ENCODE measurements at places on chromosomes 2 and 18. TPM values are rescaled to one million over a fixed set of nuclear protein-coding genes. Genes with fewer than 3 reads are reported as not detected.

GRCh38 chr2:96103761-96104486, 12.4 kb downstream of the ADRA2B start:
- DNase-seq, result no peak

GRCh38 chr2:44326548-44327264, 34.6 kb downstream of the PREPL start:
- no peak for DNase-seq

DNA sequence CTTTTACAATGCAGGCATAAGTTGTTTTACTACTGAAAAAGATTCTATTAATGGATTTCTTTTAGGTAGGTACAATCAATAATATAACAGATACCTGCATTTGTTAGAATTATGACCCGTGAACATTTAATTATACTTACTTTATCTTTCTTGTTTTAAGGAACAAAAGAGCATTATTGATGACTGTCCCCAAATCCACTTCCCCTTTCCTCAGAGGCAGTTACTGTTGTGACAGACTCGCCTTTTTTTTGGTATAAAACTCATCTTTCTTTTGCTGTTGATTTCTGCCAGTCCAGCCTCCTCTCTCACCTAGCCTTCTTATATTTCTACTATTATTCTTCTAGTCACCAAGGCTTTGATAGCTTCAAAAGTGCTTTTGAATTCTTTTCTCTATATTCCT, 12.1 kb downstream of the ACTR3 start:
- no peak for DNase-seq

DNA sequence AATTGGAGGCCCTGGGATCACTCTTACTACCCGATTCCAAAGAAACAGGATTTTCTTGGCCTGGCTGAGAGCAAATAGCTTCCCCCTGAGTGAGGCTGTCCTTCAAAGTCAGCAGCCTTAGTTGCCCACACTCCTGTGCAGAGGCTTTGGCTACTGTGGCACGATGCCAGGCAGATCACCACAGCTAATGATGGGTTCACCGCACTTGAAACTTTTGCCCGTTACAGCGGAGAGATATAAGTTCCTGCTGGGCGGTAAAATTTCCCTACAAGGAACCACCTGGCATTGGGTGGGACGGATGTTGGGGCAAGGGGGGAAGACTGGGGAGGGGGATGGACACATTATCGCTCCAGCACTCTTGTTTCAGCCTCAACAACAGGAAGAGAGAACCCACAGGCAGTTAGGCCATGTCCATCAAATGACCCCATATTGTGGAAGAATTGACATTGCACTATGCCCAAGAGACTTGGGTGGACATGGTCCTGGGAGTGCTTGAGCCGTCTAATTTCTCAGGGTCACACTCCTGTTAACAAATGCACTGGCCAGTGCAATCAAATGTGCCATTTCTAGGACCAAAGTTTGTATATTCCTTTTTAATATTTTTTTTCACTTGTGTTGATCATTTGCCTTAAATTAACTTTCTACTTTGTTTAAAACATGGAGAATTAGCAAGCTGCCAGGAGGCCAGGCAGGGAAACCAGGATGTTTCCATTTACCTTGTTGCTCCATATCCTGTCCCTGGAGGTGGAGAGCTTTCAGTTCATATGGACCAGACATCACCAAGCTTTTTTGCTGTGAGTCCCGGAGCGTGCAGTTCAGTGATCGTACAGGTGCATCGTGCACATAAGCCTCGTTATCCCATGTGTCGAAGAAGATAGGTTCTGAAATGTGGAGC, 4.4 kb downstream of the IL1B start:
- DNase-seq, result no peak

- no peak for DNase-seq
These were observed 53.7 kb upstream of the FAM98A start for GRCh38 chr2:33652830-33653229.

DNA sequence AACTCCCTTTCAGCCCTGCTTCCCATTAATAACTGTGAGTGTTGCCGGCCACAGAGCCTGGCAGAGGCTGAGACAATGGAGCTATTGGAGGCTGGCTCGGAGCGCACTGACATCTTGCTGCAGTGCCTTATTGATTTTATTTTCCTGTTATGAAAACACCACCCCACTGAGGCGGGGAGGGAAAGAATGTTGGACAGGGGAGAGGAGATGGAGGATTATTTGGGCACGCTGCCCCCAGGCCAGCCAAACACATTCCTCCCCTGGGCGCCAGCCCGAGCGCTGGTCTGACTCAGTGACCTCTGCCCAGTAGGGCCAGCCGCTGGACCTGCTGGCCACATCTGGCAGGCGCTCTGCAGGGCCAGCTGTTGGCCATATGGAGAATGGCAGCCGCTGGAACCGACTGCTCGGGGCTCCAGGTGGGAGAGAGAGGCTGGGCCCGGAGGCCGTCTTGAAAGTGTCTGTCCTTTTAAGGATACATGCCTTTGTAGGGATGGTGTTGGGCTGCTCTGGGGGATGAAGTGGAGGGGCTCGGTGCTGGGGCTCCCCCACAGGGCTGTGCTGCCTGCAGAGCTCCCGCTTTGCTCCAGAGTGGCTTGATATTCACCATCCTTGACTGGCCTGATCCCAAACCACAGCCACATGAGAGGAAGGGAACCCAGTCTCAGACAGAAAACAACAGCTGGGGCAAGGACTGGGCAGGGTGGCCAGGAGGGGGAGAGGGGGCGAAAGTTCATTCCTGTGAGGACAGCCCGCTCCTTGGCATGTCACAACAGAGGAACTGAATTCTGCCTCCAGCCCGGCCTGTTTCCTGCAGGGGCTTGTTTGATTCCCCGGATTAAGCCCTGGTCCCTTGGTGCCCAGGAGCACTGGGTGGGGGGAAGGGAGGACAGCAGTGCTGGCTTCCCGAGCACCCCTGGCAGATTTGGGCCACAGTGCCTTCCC, 179.0 kb downstream of the KLHL29 start:
- peak; percentile 58 for DNase-seq

DNA sequence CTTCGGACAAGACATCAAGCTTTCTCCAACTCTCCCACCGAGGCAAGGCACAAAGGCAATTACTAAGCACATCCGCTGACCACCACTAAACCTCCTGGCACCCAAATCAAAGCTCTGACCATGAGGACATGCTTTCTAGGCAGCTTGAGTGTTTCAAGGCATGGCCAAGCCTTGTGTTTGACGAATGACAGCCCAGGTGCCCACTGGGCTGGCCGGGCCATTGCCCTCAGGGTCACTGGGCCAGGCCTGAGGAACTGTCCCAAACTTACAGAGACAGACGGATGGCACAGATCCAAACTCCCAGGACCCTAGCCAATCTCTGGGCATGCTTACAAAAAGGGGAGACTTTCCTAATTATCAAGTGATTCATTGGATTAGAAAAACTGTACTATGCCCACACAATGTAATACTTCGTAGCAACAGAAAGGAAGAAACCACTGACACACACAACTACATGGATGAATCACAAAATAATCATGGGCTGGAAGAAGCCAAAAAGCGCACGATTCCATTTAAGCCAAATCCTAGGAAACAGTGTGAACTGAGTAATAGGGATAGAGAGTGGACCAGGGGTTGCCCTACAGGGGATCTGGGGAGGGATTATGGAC, 20.2 kb downstream of the CRACDL start:
- peak; percentile 83 for DNase-seq

- DNase-seq, result peak; percentile 35
These were observed 1668.7 kb downstream of the SUCLG1 start for GRCh38 chr2:82790206-82791021.

DNA sequence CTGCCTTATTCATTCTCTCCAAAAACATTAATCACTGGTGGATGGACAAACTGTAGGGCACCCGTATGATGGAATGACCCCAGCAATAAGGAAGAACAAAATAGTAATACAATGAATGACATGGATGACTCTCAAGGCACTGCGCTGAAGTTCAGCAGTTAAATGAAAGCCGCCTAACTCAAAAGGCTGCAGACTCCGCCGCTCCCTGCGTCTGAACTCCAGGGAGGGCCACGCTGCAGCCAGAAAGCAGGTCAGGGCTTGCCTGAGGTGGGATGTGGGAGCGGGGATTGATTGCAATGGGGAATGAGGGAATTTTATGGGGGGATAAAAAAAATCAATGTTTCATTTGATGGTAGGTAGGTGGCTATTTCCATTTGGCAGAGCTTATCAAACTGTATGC, 86.5 kb upstream of the LAPTM4A start:
- DNase-seq, result no peak

DNA sequence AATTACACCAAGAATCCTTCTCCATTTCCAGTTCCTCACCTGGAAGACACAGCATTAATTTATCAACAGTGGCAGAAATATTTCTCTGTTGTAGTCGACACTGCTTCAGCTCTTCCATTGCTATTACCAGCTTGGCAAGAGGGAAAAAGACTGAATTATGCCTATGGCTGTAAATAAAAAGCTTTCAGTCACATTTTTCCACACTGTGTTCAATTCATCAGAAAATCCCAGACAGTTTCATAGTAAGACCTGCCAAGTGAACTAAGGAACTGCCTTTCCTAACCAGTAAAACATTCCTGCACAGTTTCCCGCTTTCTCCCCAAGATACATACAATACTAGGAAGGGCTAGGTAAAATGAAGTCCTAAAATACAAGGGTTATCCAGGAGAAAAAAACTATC, 94.7 kb downstream of the EXOC6B start:
- DNase-seq, result no peak

DNA sequence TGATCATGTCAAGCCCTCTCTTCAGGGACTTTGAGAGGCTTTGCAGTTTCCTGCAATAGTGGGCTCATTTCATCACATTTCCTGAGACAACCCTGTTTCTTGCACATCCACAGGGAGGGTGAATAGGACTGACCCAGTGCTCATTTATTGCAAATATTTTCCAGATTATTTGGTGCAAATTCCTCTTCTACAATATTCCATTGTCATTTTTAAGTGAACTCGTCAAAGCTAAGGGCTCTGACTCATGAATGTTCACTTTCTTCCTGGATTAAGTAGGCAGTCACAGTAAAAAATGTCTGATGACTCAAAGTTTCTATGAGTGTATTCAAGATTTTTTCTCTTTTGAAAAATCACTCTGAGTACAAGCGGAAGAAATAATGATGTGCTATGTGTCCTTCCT, 225.5 kb upstream of the GALNT5 start:
- peak; percentile 68 for DNase-seq

DNA sequence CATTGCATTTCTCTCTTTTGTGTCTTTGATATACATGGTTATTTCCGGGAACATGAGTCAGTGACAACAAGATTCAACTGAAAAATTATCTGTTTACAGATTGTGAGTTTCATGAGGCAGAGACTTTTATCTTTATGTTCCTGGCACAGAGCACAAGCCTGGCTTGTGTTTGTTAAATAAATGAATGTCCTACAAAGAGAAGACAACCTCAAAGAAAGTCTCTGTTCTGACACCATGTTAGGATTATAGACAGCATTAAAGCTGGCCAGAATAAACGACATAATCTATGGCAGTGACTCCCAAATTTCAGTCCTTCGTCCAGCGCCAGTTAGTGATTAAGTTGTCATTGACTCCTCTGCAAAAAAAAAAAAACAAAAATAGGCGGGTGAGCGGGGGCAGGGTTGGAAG, 97.4 kb upstream of the DNAJC10 start:
- DNase-seq, result no peak

- no peak for DNase-seq
These were observed 202.7 kb downstream of the CYRIA start for GRCh38 chr2:16462958-16463357.

DNA sequence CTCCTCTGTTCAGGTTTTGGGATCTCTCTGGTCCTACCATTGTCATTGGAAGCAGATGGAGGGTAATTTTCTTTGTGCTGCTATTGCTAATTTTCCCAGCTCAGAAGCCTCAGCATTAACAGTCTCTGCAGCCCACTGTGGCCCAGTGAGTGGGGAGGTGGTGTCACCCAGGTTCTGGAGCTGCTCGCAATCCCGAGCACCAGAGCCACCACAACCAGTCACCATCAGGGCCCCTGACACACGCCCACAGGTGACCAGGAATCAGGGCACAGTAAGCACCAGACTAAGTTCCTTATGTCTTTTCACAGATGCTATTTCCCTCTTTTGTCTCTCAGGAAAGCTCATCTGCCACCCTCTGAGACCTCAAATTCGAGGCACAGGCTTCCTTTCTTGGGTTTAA, 87.9 kb downstream of the SEPTIN10 start:
- DNase-seq, result no peak

- no peak for DNase-seq
These were observed 31.0 kb upstream of the GREB1 start for GRCh38 chr2:11502740-11503292.

GRCh38 chr2:65554765-65555591, 122.6 kb upstream of the SPRED2 start:
- no peak for DNase-seq

DNA sequence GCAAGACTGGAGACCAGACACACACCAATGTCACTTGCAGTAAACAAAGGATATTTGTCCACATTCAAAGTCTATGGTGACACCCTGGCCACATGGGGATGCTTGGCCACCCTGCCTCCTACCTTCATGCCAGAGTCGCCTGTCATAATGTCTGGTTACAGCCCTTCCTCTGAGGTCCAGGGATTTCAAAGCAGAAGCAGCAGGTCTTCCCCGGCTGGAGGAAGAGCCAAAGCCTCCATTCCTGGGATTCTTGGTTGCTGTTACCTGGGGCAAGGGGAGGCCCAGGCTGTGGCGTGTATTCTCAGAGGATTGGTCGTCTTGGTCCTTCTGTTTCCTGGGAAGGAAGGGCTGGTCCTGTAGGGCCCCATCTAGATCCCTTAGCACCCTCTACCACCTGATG, 2.3 kb upstream of the ALPP start:
- DNase-seq, result no peak

Gene SIX2
- total RNA-seq, result 1.2 TPM

Gene R3HDM1
- total RNA-seq, result 52.4 TPM

Gene AFTPH
- 24.7 TPM for total RNA-seq

Gene COMMD1
- total RNA-seq, result 33.8 TPM

Gene DNPEP
- total RNA-seq, result 81.5 TPM

Gene FAM124B
- total RNA-seq, result not detected

Gene OTOS
- not detected for total RNA-seq

Gene TRABD2A
- total RNA-seq, result 20.0 TPM

Gene NPHP1
- 3.1 TPM for total RNA-seq

Gene GALNT13
- total RNA-seq, result 0.54 TPM

Data from MCF 10A (cell line).